ENCODE measurements at places on chromosomes 7 and 10.

- DNase-seq, result no peak
These were observed 188.8 kb upstream of the POT1 start for GRCh38 chr7:125118444-125118843.

- no peak for DNase-seq
These were observed 636.9 kb downstream of the PARD3 start for GRCh38 chr10:34178196-34178595.

DNA sequence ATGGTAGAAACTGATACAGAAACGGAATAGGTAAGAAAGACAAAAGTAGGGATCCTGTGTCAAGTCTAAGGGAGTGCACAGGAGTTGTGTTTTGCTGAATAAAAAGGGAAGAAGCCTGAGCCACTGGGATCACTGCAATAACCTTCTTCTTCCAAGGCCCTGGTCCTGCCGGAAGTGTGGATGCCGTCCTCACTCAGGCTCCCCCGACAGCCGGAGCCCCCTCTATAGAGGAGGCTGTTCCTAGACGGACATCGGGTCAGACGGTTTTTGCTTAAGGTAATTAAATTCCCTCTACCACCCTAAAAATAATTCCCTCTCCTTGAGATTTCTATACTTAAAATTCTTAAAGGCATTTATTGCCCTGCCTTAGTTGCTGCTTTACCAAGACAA lies 566.9 kb downstream of the PTPRN2 start:
- DNase-seq, result no peak

- DNase-seq, result no peak
These were observed 74.9 kb downstream of the SH3PXD2A start for GRCh38 chr10:103780242-103781149.

- no peak for DNase-seq
These were observed 6.1 kb downstream of the ENTPD1 start for GRCh38 chr10:95761939-95762492.

- DNase-seq, result no peak
These were observed 90.9 kb upstream of the STK17A start for GRCh38 chr7:43491984-43492383.

GRCh38 chr10:114048472-114048871 lies 4.8 kb downstream of the ADRB1 start:
- DNase-seq, result no peak

GRCh38 chr7:31056775-31057346 lies 4.8 kb downstream of the ADCYAP1R1 start:
- DNase-seq, result no peak

- DNase-seq, result no peak
These were observed 28.9 kb downstream of the CNNM1 start for GRCh38 chr10:99358101-99358500.

- DNase-seq, result no peak
These were observed 36.2 kb upstream of the HECW1 start for GRCh38 chr7:43076189-43076605.

DNA sequence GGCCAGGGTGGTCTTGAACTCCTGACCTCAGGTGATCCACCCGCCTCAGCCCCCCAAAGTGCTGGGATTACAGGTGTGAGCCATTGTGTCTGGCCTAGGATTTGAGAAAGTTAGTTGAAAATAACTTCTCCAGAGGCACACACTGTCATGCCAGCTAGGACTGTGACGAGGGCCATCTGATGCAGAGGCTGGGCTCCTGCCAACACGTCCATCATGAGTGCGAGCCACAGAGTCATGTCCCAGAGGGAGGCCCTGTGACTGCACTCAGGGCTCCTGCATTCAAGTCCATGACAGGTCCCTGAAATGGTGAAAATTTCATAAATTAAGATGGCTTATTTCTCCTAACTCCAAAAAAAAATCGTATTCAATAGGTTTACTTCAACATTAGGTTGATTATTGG lies 17.1 kb downstream of the C10orf120 start:
- no peak for DNase-seq

DNA sequence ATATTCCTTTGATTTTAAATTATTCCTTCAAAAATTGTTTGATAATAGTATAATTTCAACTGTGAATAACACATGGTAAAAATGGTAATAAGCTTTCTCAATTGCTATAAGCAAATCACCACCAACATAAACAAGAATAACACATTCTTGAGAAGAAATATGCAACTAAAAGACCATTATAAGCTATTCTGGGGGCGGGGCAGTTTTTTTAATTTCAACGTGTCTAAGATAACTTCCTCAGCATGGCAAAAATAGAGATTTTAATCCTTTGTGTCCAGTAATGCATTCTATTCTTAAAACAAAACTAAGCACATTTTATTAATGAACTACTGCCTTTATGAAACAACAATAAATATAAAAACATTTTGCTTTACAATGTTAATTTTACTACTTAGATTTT lies 1.5 kb downstream of the DNAJC12 start:
- no peak for DNase-seq

DNA sequence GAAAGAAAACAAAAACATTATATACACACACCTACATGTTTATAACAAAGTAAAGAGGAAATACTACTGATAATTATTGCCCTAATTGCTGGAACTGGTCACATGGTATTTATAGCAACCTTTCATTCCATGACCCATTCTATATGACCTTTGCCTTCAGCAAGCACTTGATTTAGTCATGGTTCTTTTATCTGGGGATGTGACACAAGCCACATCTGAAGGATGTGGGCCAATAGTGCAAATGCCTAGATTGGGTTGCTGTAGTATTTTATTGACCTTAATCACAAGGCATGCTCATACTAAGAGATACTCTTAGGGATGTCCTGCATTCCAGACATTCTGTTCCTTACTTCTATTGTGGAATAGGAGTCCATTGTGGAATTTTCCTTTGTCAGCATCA lies 723.5 kb upstream of the POM121L12 start:
- no peak for DNase-seq

- no peak for DNase-seq
These were observed 8.4 kb upstream of the HYCC1 start for GRCh38 chr7:23022258-23022769.

DNA sequence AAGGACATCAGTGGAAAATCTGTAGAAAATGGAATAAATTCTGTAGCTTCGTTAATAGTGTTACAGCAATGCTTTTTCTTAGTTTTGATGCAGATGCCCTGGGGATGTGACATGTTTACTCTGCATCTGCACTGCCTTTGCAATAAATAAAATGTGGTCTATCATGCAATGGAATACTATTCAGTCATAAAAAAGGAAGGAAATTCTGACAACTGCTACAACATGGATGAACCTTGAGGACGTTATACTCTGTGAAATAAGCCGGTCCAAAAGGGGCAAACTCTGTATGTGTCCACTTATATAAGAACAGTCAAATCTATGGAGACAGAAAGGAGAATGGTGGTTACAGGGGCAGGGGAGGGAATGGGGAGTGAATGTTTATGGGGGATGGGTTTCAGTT lies 13.5 kb downstream of the GRIFIN start:
- DNase-seq, result no peak

DNA sequence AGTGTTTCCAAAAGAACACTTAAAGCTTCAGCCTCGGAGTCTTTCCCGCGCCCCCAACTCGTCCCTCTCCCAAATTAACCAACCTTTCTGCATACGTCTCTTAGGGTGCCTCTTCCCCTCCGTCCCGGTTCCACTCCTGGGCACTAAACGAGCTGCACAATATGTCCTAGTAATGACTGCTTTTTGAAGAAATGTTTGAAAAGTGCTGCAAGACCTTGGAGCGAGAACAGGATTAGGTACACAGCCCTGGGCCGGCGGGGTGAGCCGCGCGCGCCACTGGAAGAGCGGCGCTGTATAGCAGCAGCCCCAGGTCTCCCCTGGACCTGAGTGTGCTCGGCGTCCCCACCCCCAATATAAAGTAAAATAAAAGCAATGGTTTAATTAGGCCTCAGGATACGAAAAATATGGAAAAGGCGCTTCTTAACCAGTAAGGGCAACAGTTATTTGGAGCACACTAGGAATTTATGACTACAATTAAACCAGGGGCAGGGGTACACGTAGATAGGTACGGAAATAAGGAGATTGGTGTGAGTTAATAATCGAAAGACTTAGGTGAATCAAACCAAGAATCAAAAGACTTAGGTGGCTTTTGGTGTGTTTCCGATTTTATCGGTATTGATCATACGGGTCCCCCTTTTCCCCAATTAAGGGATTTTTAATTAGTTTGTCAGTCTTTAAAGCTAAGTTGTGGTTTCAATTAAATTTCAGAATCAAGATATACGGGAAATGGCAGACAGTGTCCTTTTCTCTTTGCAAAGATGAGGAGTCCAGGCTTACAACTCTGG lies 1.9 kb downstream of the TET1 start:
- no peak for DNase-seq

DNA sequence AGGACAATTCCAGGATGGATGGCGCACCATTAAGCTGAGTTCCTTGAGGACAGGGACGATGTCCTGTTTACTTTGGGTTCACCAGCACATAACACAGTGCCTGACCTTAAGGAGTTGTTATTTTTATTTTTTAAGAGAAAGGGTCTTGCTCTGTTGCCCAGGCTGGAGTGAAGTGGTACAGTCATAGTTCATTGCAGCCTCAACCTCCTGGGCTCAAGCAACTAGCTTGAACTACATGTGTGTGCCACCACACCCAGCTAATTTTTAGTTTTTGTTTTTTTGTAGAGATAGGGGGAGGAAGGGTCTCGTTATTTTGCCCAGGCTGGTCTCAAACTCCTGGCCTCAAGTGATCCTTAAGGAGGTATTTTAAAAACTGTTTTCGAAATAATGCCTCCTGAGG lies 1.7 kb upstream of the CALU start:
- DNase-seq, result no peak

DNA sequence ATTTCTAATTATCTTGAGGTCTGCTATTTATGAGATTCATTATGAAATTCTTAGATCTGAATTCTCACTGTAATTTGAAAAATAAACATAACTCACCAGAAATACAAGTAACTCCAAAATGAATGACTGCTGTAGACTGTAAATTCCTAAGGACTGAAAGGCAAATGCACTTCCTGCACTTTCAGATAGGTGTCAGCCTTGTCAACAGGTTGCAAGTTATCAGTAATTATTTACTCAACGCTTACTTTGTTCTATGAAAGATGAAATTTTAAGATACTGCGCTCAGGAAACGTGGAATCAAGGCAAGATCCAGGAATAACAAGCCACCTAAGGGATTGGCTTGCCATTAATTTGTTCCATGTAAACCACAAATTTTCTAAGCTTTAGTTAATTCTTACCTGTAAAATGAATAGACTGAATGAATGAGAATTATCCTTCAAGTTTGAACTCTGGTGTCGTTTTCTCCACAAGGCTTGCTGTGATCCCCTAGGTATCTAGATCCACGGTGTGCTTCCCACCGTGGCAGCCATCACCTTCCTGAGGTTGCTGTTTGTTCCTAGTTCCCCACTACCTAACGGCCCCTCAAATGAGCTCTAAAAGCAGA lies 12.6 kb downstream of the DHX32 start:
- no peak for DNase-seq

DNA sequence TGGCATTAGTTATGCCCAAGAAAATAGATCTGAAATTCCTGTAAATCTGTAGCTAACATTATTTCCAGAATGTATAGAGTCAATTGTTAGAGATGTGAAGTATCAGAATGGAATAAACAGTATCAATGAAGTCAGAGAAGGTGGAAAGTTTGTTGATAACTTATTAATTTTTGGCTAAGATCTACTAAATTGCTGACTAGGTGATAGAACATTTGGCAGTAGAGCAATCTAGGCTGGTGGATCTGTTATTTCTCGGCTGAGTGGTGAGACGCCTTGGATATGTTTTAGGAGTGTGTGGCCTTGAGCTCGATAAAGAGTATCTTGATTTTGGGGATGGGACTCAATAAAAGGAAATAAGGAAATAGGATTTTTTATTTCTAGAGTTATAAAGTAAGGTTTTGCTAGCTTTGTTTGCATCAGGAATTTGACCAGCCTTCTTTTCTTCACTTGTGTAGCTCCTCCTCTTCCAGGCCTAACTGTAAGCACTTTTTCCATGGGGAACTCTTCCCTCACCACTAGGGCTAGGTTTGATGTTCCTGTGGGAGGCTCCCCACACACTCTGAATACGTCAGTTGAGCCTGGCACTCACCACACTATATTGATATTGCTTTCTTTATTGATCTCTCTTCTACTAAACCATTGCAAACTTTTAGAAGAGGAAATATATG lies 86.8 kb upstream of the CSTF2T start:
- DNase-seq, result no peak

GRCh38 chr10:70057306-70057705 lies 4.7 kb downstream of the MACROH2A2 start:
- no peak for DNase-seq

- DNase-seq, result no peak
These were observed 227.4 kb downstream of the PARD3 start for GRCh38 chr10:34587680-34588019.

DNA sequence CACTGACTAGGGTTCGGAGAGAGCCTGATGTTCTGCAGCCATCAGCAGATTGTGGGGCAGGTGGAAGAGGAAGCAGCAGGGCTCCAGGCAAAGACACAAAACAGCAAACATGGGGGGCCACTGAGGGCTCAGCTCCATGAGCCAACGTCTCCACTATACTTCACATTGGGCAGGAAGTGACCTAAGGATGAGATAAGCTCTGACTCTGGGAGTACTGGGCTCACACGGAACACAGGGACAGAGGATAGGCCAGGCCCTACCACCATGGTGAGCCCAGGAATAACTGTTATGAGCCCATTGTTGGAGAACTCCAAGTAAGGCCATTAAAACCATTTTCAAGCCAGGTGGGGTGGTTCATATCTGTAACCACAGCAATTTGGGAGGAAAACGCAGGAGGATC lies 14.9 kb upstream of the MRPS24 start:
- DNase-seq, result no peak

GRCh38 chr7:30965372-30965771 lies 1.6 kb downstream of the GHRHR start:
- DNase-seq, result no peak

GRCh38 chr10:67079126-67079525 lies 153.3 kb downstream of the LRRTM3 start:
- no peak for DNase-seq

GRCh38 chr7:147044941-147045340 lies 928.3 kb downstream of the CNTNAP2 start:
- no peak for DNase-seq

DNA sequence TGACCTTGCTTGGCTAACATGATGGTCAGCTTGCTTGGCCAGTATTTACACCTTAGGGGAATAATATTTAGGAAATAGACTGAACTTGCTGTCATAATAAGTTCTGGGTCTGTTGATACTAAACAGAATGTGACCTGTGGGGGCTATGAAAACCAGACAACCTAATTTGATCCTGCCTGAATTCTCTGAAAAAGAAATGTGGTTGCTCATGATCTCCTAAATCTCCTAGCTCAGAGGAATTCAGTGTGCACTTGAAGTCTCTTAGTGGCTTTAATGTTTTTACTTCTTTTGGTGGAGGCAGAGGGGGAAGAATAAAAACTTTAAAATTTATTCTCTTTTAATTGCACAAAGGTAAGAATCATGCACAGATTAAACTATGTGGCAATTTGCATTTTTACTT lies 205.2 kb downstream of the SEC23IP start:
- DNase-seq, result no peak
